CD4-positive, alpha-beta T cell treated with Interleukin-21 for 1 hour (primary cell): ENCODE measurements at places on chromosomes 5 and 9.
A peak's percentile ranks its signal among the peaks of the same experiment; 100 is the strongest.

DNA sequence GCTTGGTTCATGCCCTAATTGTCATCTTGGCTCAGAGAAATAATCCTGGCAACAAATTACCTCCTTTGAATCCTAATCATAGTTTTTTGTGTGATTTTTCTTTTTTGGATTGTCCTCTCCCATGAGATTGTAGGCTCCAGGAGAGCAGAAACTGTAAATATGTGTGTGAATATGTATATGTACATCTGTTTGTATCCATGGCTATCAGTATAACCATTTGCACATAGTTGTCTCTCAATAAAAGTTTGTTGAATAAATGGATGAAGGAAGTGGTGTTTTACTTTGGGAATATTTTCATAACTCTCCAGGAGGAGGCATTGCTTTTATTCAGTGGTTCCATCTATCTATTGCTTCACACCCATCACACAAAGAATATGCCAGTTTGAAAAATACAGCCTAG is 20.1 kb downstream of the ZSWIM6 start:
- no peak for DNase-seq

DNA sequence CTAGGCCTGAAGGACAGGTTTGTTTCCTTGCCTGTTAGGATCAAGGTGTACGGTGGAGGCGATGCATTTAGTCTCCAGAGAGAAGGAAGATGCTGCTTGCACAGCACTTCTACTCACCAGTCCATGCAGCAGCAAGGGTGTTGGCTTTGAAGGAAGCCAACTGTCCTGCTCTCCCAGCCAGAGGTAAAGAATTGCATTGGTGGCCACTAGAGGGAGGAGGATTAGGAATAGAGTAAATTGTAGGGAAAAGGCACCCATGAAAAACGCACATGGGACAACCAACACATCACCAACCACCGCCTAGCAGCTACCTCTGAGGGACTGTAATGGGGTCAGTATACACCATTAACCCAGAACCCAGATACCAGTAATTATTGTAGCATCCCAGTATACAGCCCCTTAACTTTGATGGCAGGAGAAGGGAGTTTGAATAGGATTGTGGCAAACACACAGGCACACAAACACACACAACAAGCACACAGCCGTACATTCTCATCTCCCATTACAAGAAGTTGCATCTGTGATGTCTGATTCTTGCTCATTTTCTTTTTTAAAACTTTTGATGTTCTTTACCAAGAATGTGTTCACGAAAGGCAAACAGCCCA is 267.7 kb downstream of the ADAMTS6 start:
- DNase-seq: no peak

GRCh38 chr5:146273109-146273508 is 65.5 kb upstream of the POU4F3 start:
- DNase-seq: no peak

- DNase-seq: no peak
Measured at GRCh38 chr5:165143741-165144140, 1638.3 kb downstream of the MAT2B start.

DNA sequence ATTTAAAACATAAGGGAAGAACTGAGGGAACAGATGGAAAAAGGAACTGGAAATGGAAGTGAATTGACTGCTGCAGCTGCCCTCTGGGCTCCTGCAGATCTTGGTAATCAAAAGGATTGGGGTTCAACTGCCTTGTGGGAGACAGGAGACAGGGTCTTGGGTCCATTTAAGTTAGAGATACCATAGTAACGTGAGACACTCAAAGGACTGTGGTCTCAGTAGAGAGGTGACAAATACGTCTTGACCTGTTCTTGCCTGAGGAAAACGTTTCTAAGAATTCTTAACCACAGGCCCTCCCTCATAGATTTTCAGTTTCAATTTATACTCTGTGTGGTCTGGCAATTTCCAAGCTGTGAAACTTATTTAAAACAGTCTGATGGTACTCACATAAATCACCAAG is 100.8 kb upstream of the DHFR start:
- DNase-seq: peak; percentile 75

GRCh38 chr9:90141723-90142122 is 500.9 kb downstream of the DIRAS2 start:
- peak; percentile 17 for DNase-seq

DNA sequence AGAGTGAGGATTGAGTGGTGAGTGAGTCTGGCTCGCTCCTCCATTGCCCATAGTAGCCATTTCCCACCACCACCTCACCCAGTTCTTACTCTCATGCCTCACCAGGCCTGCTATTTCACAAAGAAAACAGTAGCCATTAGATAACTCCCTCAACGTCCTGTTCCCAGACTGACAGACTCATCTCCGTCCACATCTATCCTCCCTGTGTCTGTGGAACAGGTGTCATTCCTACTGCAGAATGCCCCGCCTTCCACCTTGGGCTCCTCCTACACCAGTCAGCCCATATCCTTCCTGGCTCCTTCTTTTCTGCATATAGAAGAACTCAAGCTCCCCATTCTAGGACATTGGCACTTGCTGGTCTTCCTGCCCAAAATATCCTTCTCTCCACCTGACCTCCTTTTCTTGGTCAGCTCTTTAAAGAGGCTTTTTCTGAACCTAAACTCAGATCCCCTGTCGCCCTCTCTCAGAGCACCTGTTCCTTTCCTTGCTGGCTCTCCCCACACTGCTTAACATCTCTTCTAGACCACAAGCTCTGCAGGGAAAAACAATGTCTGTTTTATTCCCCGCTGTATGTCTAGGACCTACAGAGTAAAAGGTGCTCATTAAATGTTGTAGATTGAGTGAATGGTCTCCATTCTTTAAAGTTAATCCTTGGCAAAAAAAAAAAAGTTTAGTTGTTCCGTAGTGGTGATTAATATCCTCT is 3.2 kb downstream of the TNFAIP8 start:
- no peak for DNase-seq
